ENCODE measurements at places on chromosomes 2 and 18.

GRCh38 chr18:9885170-9886004 lies at the start of gene TXNDC2:
Gene TXNDC2, plus strand, starts transcription at chr18:9885973. Its CDS starts 708 bp downstream, at chr18:9886681.
- DNase-seq = no peak

DNA sequence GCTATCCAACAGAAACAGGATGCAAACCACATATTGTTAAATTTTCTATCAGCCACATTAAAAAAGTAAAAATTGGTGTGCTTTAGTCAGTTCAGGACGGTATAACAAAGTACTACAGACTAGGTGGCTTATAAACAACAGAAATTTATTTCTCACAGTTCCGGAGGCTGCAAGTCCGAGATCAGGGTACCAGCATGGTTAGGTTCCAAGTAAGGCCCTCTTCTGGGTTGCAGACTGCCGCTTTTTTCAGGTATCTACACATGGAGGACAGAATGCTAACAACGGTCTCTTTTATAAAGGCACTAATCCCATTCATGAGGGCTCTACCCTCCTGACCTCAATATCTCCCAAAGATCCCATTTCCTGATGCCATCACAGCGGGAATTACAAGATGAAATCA lies 10.5 kb downstream of the SMAD2 start:
- DNase-seq = no peak

DNA sequence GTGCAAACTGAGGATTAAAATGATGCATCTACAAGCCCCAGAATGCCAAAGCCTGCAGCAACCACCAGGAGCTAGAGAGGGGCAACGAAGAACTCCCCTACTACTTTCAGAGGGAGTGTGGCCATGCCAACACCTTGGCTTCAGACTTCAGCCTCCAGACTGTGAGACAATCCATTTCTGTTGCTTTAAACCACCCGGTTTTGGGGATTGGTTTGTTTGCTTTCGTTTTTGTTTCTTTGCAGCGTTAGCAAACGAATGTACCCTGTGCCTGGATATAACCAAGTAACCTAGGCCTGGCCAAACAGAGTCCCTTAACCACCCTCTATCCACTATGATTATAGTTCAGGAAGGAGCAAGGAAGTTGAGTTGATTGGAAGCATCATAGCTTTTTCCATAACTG lies 171.2 kb upstream of the NCK2 start:
- DNase-seq = no peak

GRCh38 chr2:58612973-58613372 lies 371.8 kb upstream of the FANCL start:
- DNase-seq = no peak

- DNase-seq = no peak
Observed at GRCh38 chr2:207534417-207534816, 4.7 kb downstream of the CREB1 start.

DNA sequence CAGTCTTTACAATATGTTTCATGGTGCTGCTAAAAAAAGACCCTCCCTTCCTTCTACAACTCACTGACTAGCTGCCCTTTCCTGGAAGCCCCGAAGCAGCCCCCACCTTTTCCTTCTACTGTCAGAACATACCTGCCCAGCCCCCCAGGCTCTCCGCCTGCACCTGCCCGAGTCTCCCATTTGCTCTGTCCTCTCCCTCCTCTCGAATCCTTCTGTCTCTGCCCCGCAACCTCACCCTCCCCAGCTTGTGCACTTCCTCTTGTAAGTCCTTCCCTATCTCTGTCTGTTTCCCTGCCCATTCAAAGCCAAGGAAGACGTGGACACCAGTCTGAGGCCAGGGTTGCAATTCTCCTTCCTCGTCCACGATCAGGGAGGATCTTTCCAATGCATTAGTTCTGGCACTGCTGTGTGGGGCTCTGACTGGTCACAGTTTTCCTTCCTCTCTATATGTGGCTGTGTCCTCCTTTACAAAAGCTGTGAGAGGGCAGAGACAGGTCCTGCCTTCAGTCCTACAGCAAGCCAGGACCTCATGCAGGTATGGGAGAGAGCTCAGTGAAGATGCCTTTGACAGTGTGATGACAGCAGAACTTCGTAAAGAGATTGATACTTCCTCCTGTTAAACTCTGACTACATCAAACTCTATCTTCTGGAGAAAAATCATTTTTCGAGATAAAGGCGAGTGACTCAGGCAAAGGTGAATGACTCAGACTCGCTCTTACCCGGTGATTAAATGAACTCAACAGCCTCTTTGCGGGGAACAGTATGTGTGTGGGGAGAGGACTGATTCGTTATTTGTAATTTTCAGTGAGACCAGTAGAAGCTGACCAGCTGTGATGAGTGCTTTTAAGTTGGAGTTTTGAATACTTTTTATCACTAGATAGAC lies 14.2 kb downstream of the TNFRSF11A start:
- DNase-seq = no peak

DNA sequence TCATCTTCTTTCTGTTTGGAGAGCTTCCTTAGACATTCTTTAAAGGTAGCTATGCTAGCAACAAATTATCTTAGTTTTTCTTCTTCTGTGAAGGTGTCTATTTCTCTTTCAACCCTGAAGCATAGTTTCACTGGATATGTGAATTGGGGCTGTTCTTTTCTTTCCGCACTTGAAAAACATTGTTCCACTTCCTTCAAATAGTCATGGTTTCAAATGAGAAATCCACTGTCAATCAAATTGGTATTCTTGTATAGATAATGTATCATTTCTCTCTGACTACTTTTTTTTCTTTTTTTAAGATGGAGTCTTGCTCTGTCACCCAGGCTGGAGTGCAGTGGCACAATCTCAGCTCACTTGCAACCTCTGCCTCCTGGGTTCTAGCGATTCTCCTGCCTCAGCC lies 254.0 kb downstream of the ANAPC1 start:
- DNase-seq = no peak

GRCh38 chr2:69390471-69390870 lies 3.4 kb upstream of the GFPT1 start:
- DNase-seq = no peak

- DNase-seq = no peak
Observed at GRCh38 chr18:58723810-58724602, 52.7 kb downstream of the MALT1 start.
